Stimulated activated CD8-positive, alpha-beta memory T cell treated with anti-CD3 and anti-CD28 coated beads, Interleukin-4, amount 100 ng/mL, for 1 hour (primary cell): ENCODE measurements at places on chromosomes 4 and X.

DNA sequence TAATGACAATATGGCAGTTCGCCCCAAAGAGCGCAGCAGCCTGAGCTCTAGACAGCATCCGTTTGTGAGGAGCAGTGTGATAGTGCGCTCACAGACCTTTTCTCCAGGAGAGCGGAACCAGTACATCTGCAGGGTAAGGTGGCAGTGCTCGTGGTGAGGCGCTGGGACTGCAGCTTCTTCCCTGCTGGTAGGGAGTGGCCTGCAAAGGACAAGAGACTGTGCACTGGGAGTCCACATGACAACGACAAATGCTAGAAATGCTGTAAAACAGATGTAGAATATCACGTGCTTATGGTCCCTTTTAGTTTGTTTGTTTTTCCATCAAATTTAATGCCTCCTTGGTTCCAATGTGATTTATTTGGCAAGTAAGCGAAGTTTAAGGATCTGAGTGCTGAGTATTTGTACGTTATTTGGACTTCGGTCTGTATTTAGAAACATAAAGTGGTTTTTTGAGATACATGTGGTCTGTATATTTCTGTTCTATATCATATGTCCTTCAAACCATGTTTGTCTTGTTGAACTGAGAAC, 35.8 kb downstream of the CLDN22 start:
- DNase-seq = no peak

DNA sequence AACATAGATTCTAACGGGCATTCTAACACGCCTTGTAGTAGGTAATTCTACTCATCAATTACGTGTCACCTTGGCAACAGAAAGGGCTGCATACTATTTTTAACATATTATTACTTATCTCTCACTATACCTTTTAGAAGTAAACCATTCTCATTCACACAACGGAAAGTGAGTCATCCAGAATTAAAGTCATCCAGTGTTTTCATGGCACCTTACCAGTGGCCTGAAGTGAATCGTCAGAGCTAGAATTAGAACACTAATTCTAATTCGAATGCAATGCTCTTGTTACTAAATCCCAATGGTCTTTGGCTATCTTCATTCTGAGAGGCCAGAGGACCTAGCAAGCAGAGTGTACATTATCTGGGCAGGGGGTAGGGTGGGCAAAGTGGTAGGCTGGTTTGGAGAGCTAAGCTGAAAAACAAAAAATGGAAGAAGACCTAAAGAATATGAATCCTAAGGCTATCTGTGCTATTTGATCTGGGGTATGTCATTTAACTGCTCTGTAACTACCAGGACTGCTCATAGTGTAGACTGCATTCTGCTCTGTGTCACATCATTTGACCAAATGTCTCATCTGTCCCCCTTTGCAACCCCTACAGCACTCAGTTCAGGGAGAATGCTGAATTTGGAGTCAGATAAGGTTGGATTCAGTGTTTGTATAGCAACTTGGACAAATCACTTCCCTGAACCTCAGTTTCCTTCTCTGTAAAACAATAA, 96.5 kb downstream of the HDAC8 start:
- no peak for DNase-seq

GRCh38 chrX:154603438-154604430, 15.3 kb downstream of the CTAG1B start:
- DNase-seq = no peak

- no peak for DNase-seq
These were observed 21.1 kb upstream of the UBA1 start for GRCh38 chrX:47172549-47172948.

DNA sequence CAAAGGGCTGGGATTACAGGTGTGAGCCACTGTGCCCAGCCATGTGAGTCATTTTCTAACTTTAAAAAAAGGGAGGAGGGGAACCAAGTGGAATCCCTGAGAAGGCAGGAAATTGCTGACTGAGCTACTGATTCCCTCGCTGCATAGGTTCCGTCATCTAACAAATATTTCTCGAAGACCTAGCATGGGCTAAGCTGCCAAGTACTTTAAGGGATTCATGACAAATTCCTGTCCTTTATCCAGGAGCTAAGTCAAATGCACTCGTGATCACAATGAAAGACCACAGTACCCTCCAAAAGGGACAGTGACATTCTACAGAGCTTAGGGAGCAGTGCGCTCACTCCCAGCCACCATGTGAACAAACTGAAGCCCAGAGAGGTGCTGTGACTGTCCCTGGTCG, 33.2 kb upstream of the MAN2B2 start:
- DNase-seq = no peak

DNA sequence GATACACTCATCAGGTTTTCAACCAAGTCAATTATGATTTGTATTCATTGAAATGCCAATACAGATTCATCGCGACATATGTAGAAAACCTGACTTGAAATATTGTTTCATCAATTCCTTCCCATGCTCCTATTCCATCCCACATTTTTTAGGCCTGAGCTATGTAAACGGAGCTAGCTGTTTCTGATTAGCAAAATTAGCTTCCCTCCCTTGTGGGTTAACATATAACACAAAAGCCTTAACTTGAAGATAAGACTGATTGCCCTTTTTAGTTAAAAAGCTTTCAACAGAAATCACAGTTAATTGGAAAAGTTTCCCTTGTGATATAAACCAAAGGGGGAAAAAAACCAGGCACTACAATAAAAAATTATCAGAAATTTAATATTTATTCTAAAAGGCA, 32.8 kb upstream of the DCLK2 start:
- no peak for DNase-seq

- no peak for DNase-seq
These were observed 38.2 kb upstream of the ABCG2 start for GRCh38 chr4:88196523-88197185.

DNA sequence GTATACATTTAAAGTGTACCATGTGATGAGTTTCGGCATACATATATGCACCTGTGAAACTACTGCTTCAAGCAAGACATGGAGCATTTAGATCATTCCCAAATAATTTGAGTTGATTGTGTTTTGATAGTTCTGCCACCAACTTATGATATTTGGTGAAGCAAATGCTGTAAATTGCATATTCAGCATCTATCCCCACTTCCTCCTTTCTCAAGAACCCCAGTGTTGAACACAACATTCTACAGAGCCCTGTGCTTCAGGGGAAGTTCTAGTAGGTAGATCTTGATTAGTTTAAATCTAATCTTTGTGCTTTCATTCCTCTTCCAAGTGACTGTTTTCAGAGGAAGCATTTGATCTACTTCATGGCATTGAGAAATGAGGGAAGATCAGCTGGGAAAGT, 5.4 kb upstream of the SHROOM3 start:
- DNase-seq = no peak

- DNase-seq = no peak
These were observed 516 bp downstream of the SGMS2 start for GRCh38 chr4:107825072-107825824.

DNA sequence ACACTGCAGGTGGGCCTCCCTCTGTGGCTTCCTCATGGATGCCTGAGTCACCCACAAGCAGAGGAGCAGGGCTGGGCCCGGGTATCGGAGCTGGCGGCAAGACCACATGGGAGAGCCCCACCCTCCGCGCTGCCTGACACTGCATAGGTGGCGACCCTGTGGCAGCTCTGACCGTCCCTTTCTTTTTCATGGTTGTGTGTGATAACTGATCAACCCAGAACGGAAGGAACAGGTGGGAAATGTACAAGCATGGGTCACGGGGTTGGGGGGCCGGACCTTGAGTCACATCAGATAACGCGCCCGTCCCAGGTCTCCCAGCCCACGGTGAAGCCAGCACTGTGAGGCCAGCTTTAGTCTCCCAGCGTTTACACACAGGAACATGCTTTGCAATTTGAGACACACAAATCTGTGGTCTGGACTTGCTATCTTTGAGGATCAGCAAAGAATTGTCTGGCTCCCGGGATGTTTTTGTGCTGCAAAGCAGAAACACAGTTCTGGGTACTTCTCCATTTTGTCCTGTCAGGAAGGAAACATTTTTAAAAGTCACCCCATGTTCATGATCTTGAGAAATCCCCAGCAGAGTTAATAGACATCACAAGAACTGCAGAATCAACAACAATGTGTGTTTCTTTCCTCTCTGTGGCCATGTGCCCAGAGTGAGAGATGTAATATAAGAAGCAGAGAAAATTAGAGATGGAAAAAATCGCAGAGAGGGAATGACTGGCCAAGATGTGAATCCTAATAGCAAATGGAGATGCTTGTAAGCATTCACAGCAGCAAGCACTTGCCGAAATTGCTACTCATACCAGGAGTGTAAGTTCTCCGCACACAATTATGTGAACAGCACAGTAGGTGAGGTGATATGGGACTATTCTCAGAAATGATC, 70.1 kb upstream of the CBR4 start:
- no peak for DNase-seq

- DNase-seq = no peak
These were observed 71.6 kb downstream of the MCUB start for GRCh38 chr4:109631532-109632108.

DNA sequence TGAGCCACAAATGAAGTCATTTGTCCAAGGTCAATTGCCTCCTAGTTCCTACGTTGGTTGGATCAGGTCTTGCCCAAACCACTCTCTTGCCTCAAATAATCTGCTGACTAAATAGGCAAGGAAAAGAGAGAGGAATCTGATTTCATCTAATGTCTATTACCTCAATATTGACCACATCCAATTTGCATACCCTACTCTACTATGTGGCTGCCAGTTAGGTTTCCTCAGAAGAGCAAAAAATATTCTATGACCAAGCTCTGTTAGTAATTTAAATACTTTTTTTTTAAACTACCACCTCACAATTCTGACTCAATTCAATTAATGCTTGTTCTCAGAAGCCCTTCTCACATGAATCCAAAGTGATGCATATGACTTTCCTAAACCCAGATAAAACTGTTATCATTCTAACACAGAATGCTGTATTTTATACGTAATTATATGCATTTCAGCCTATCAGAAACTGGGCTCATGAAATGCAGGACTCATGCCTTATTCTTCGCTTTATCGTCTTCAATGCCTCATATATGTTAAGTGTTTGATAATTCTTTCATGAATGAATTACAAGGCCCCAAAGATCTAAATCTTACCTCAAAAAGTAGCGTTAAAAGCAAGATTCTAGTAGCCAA, 98.6 kb downstream of the HUWE1 start:
- no peak for DNase-seq

GRCh38 chrX:124086411-124086810, 124.9 kb downstream of the STAG2 start:
- DNase-seq = no peak

DNA sequence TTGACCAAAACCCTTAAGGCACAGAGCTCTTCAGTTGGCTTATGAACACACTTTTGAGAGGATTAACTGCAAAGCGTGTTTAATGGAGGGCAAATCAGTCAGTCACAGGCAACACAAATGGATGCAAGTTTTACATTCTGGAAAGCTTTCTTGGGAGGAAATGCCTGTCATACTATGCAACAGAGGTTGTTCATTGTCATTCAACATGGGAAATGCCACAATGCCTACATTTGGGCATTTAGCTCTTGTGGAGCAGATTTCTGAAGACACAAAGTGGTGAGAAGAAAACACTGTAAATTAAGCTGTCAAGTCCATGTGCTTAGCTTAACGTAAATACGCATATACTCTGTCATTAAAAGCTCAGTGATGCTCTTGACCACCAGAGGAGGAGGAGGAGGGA, 41.1 kb downstream of the CBLL2 start:
- DNase-seq = no peak

DNA sequence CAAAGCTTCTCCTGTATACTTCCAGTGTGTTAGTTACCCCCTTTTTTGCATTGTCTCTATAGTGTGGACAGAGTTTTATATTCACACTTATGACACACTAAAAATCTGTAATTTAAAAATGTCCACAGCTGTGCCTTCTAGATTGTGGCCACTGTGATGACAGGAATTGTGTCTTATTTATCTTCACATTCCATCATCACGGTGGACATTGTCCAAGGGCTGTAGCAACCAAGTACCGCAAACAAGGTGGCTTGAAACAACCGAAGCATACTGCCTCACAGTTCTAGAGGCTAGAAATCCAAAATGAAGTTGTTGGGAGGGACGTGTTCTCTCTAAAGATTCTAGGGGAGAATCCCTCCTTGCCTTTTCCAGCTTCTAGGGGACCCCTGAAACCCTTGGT, 32.3 kb downstream of the CHRNA9 start:
- DNase-seq = no peak

DNA sequence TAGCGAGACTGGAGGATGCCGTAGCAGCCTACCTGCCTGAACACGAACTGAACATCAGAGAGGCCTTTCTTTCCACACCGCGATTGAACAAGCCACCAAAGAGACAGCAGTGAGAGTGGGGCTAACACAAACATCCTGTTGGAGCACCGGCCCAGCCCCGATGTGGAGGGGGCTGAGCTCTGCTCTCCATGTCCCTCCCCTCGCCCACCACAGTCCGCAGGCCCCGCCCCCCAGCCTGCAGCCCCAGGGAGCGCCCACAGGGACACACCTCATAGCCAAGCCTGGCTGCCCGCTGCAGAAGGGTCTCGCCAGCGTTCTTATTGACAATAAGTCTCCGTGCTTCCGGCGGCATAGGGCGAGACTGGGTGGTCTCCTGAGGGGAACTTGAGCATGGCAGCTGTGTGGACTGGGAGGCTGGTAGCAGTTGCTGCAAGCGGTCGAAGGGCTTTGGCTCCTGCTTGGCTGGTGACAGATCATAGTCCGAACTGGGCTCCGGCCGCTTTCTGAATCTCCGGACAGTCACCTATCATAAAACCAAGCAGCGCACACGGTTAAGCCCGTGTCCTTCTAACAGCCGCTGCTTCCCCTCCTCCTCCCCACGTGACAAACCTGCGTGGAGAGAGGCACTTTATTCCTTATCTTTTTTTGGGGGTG, 35.8 kb downstream of the BCOR start:
- DNase-seq = no peak

DNA sequence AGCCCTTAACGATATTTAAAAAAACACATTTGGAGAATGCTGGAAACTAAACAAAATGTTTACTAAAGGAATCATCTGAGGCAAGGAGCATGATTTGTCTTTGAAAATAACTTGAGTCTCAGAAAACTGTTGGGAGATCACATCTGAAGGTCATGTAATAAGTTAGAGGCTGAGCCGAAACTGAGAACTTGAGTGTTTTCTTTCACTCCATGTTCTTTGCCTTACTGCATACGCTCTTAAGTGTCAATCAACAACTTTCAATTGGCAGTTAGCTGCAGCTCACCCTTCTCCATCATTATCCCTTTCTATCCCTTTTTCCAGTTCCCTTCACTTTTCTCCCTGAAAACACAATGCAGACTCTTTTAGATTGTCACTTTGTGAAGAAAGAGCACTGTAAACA, 216.2 kb downstream of the ADGRA3 start:
- DNase-seq = no peak

GRCh38 chrX:17744896-17745523, 7.7 kb downstream of the SCML1 start:
- DNase-seq = no peak

GRCh38 chr4:104524591-104524990, 29.9 kb upstream of the CXXC4 start:
- no peak for DNase-seq

- DNase-seq = no peak
These were observed 26.9 kb downstream of the PAPSS1 start for GRCh38 chr4:107693132-107693531.

DNA sequence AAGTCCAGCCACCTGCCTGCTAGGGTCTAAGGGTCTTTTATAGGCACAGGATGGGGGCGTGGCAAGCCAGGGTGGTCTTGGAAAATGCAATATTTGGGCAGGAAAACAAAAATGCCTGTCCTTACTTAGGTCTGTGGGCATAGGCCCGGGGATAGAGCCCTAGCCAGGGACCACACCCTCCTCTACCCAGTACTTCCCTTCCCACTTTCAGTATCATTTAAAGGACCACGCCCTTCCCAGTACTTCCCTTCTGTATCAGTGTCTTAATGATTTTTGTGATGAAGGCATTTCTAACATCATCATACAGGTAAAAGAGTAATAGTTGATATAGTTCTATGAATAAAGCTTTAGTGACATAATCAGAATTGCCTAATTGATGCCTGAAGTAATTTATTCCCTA, 11.4 kb downstream of the BANK1 start:
- no peak for DNase-seq
